ENCODE measurements at places on chromosomes 5 and 9. TPM values are rescaled to one million over a fixed set of nuclear protein-coding genes. Genes with fewer than 3 reads are reported as not detected.

The ELP1 gene
- polyA plus RNA-seq, result 6.3 TPM

The CCL21 gene
- polyA plus RNA-seq, result not detected

The IRX2 gene
- 13.6 TPM for polyA plus RNA-seq

The CCL27 gene
- polyA plus RNA-seq, result not detected

The ANKRD31 gene
- polyA plus RNA-seq, result 0.30 TPM

The IL33 gene
- polyA plus RNA-seq, result not detected

The FBP2 gene
- polyA plus RNA-seq, result not detected

The FAM221B gene
- polyA plus RNA-seq, result 0.09 TPM

The SLC22A4 gene
- 0.40 TPM for polyA plus RNA-seq

The FAT2 gene
- 0.09 TPM for polyA plus RNA-seq

The SPTLC1 gene
- 54.8 TPM for polyA plus RNA-seq

The SPINK7 gene
- polyA plus RNA-seq, result not detected

The CXXC5 gene
- polyA plus RNA-seq, result 63.3 TPM

The SETD9 gene
- 19.2 TPM for polyA plus RNA-seq

The GABRA6 gene
- not detected for polyA plus RNA-seq

The MINAR2 gene
- not detected for polyA plus RNA-seq

The ARHGEF28 gene
- polyA plus RNA-seq, result 0.64 TPM

The TMEM174 gene
- not detected for polyA plus RNA-seq

The TMEM171 gene
- polyA plus RNA-seq, result 1.9 TPM

The HAVCR2 gene
- 0.07 TPM for polyA plus RNA-seq

Measured in GM23338 (cell line).